Breast epithelium (tissue), 4 donors: ENCODE measurements at places on chromosomes 6 and 20.
A peak's percentile ranks its signal among the peaks of the same experiment; 100 is the strongest.

DNA sequence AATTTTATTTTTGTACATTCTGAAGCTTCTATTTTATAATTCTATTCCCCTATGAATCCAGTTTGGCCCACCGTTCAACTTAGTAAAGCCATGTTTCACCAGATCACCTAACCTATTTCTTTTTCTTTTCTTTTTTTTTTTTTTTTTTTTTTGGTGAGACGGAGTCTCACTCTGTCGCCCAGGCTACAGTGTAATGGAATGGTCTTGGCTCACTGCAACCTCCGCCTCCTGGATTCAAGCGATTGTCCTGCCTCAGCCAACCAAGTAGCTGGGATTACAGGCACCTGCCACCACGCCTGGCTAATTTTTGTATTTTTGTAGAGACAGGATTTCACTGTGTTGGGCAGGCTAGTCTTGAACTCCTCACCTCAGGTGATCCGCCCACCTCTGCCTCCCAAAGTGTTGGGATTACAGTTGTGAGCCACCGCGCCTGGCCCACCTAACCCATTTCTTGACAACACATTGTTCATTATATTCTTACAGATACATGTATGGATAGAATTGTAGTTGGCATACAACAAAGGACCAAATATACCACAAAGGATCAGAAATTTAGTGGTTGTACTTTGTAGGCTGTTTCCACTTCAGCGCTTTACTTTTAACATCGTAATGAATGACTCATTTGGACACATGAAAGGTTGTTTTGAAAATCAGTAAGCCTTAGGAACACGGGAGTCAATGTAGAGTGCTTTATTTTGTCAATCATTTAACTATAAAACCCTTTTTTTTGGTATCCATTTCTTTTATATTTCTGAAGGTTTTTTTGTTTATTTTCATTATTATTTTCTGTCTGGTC is 63.2 kb downstream of the GJA1 start:
- DNase-seq = no peak

DNA sequence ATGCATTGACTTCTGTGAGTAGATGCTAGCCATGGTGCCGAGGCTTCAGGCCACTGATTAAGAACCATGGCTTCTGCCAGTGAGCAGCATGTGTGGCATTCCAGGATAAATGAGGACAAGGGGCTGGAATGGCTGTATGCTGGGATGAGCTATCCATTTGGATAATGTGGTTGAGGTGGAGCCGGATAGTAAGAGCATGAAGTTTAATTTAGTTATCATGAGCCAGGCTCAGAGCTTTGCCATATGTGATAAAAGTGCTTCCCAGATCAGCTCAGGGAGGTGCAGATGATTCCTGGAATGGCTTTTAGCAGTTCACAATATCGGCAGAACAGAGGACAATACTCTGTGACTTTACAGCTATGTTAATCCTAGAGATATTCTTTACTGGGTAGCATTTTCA is 34.6 kb upstream of the RNF8 start:
- DNase-seq = no peak

DNA sequence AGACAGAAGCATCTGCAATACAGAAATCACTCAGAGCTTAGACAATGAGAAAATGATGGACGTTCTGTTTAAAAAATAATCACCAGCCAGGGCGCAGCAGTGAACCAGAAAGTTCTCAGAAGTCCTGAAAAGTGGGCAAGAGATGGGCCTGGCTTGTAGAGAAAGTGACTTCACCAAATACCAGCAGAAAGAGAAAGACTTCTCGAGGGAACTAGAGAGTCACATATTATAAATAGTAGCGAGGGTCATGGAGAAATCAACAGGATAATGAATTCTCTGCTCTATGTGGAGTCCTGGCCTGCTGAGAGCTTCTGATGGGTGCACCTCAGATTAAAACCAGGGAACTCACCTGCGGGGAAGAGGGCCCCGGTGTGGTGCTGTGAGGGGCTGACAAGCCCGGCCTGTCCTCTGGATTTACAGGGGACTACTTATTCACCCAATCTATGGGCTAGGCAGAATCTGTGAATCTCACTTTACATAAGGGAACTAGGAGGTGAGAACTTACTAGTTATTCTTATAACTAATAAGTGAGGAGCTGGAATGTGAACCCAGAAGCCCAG is 5.6 kb upstream of the RAMACL start:
- no peak for DNase-seq

GRCh38 chr6:133577851-133578250 is 311.1 kb upstream of the TCF21 start:
- no peak for DNase-seq

DNA sequence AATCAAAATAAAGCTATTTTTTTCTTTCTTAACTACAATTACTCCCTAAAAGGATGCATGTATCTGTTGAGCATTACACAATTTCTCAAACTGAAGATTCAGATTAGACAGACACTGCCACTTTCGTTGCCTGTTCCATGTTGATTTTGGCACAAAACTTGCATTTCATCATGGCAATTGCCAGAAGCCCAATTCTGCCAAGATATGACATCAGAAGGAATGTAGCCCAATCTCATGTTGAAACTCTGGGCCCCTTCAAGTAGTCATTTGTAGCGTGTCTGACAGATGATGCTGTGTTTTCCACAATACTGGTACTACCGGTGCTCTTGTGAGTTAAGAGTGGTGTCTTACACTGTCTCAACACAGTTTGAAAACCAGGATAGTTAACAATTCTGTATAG is 705.4 kb downstream of the PTPRT start:
- peak; percentile 65 for DNase-seq

- no peak for DNase-seq
Observed at GRCh38 chr20:48831718-48832404, 4.1 kb upstream of the PREX1 start.

DNA sequence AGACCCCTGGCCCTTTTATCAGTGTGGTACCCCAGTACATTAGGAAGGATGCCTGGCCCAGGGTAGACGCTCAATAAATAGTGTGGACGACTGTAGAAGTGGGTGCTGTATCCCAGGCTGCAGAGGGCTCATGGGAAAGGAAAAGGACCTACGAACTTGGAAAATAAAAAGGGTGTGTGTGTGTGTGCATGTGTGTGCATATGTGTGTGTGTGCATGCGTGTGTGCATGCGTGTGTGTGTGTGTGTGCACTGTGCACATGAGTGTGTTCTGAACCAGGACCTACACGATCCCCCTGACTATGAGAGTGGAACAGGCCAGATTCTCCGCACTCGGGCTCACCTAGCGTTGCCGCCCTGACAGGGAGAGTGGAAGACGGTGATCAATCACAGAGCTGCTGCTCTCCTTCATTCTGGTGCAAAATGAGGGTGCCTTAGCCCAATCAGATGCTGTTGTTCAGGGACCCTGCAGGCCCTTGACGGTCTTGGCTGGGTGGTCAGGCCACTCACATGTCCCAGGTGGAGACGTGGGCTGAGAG is 3.5 kb upstream of the UNC93A start:
- DNase-seq = no peak

GRCh38 chr6:42135722-42136121 is 6.7 kb downstream of the C6orf132 start:
- DNase-seq = no peak

GRCh38 chr20:19407736-19408135 is 195.3 kb downstream of the SLC24A3 start:
- peak; percentile 78 for DNase-seq

- no peak for DNase-seq
Observed at GRCh38 chr20:45181639-45182038, 6.9 kb downstream of the PI3 start.

GRCh38 chr6:36536873-36537547 is 10.3 kb downstream of the STK38 start:
- no peak for DNase-seq

GRCh38 chr6:166169549-166170421 is 2.1 kb upstream of the TBXT start:
- no peak for DNase-seq

GRCh38 chr20:59920944-59921343 is 12.5 kb downstream of the SYCP2 start:
- DNase-seq = no peak

DNA sequence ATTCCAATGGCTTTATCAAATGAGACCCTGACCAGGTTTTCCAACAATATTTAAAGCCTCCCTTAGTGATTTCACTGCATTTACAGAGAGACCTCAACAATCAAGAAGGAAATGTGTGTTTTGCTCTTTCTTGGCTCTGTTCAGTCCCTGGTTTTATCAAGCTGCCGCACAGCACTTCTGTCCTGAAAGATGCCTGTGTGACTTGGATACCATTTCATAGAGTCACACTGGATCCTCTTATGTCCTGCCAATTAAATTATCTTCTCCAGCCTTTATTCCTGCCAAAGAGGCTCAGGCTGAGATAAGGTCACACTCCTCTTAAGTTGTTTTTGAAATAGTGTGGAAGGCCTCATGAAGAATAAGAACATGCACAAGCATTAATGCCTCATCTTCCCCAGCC is 197.0 kb upstream of the RNF217 start:
- DNase-seq = no peak

DNA sequence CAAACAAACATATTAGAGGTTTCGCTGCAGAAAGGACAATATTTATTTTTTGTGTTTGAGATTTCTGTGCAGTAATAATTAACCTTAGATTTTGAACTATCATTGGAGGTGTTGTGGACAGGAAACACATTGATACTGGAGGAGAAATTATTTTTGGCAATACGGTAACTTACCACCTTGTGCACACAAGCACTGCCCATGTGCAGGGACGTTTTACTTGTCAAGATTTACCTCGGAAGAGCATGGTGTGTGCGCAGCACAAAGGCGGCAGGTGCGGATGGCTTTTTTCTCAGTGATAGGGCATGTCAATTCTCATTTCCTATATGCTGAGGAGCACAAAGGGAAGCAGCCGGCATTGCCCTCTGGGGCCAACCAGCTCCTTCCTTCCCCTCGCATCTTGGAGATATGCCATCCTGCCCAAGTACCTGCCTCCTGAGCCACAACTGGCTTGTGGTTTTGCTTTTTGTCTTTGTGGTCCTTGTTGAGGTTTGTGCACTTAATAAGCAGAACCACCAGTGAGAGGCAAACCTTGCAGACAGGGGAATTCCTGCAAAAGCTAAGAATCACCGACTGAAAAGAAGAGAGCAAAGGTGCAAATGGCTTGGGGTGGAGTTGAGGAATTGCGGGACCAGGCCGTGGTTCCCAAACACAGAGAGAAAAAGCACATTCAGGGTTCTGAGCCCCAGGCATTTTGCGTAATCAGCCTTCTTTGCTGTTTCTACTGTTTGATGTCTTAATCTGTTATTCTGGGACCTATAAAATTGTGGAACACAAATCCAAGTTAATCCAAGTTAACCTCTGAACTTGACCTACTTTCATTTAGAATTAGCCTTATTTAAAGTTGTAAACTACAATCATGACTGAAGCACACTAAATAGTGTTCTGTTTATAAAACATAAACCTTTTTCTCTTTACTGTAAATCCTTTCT is 21.9 kb downstream of the SAMD5 start:
- DNase-seq = no peak

DNA sequence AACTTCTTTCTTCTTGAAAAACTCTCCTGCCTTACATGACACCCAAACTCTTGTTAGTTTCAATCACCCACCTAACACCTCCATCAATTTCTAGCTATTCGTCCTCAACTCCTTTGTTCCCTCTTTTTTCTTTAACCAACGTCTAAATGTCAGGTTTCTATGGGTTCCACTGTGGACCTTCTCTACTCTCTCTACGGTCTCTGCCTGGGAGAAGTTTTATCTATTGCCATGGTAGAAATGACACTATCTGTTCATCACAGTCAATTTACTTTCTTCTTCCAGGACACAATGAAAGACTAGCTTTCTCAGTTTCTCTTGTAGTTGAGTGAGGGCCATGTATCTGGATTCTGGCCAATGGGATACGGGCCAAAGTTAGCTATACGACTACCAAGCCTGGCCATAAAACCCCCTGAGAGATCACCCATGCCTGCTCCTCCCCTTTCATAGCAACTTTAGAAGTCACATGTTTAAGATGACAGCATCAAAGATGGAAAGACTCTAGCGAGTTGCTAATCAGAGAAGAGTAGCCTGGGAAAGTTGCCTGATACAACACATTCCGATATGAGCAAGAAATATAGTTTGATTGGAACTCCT is 17.9 kb downstream of the RNGTT start:
- DNase-seq = no peak

GRCh38 chr6:21087188-21087587 is 506.4 kb upstream of the SOX4 start:
- DNase-seq = no peak

DNA sequence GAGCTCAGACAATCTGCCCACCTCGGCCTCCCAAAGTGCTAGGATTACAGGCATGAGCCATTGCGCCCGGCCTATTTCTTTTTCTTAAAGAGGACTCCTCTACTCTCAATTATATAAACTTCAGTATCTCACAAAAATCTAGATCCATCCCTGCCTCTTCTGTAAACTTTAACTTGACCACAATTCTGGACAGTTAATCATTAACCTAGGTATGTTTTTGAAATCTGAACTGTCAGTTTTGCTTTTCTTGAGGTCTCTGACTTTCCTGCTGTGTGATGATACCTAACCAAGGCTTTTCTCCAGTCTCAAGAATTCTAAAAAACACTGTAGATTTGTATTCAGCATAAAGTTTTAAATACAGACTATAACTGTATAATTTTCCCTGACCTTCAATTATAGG is 388.2 kb upstream of the SYNCRIP start:
- no peak for DNase-seq

- DNase-seq = no peak
Observed at GRCh38 chr6:116387374-116387773, 16.6 kb downstream of the DSE start.

GRCh38 chr6:143973097-143973966 is 34.7 kb downstream of the PLAGL1 start:
- no peak for DNase-seq

GRCh38 chr6:40997234-40997957 is 41.6 kb downstream of the UNC5CL start:
- no peak for DNase-seq

GRCh38 chr6:84027340-84028181 is 6.0 kb upstream of the MRAP2 start:
- no peak for DNase-seq

GRCh38 chr20:45967551-45968080 is 4.4 kb downstream of the ZNF335 start:
- DNase-seq = no peak

- DNase-seq = no peak
Observed at GRCh38 chr6:167726043-167726621, 100.6 kb upstream of the AFDN start.
